ENCODE measurements at places on chromosomes 3 and 15. TPM values are rescaled to one million over a fixed set of nuclear protein-coding genes. Genes with fewer than 3 reads are reported as not detected.

GRCh38 chr3:29447946-29448627 is 167.2 kb downstream of the RBMS3 start:
- peaks cover 12% of the 10 kb centered on the region for H3K4me1 ChIP-seq
- no peak overlapping the region for H3K27ac ChIP-seq
- H3K4me3 ChIP-seq, result no peak overlapping the region
- H3K36me3 ChIP-seq, result peaks cover 26% of the 10 kb centered on the region
- H3K27me3 ChIP-seq, result no peaks in the 10 kb centered on the region

Gene GOLGA6B
- not detected for total RNA-seq

Gene STARD9
- 23.6 TPM for total RNA-seq

Gene ATR
- 27.1 TPM for total RNA-seq

DNA sequence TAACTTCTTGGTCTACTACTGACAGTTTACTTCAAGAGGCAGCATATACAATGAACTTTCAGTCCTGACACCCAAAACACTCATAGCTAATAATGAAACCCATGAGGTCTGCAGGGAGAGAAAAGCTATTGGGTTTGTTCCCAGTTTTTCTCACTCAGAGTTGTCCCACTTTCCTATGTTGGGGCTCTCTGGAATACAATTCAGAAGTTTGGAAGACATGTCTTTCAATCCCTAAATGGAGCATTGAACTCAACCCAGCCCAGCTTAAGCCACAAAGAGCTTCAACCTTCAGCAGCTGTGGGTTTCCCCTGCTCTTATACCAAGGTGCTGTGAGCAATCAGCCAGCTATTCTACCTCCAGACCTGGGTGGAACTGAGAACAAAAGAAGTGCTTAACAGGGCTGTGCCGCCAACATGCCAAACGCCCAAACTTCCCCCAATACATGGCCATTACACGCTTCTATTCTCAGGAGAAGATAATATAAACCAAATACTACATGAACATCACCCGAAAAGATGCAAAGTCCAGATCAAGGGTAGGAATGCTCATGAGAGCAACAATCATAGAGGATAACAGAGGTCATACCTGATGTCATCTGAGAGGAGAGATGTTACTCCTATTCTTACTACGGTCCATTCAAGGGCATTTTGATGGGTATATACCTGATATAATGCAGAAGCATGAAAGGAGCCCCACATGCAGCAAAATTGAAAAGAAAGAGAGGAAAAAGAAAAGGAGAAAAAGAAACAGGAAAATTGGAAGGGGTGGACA is 131.2 kb upstream of the TGFBR2 start:
- no peak overlapping the region for H3K4me3 ChIP-seq
- H3K36me3 ChIP-seq, result no peaks in the 10 kb centered on the region
- no peaks in the 10 kb centered on the region for H3K27me3 ChIP-seq
- no peak for DNase-seq
- H3K27ac ChIP-seq, result no peak overlapping the region
- H3K4me1 ChIP-seq, result peaks cover 21% of the 10 kb centered on the region

- no peak overlapping the region for H3K27ac ChIP-seq
- H3K4me3 ChIP-seq, result no peak overlapping the region
- DNase-seq, result no peak
These were observed 116.1 kb upstream of the DNAJC19 start for GRCh38 chr3:181105646-181106045.

Data from osteocyte (in vitro differentiated cells).